NAMALWA (cell line): ENCODE measurements at places on chromosomes 3 and 15.

DNA sequence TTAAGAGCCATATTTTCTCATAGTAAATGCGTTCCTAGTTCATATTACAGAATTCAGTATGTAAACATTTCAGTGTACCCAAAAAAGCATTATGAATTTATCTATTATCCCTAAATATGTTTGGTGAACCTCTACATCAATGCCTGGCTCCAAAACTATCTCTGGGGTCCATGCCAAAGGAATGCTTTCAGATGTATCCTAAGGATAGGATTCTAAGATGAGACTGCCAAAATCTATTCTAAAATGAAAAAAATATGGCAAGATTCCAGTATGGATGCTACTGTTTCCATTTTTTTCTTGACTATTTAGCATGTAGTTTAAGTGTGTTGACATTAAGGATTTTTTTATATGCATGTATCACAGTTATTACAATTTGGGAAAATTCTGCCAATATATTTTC is 18.8 kb downstream of the EIF5A2 start:
- no peak for DNase-seq

DNA sequence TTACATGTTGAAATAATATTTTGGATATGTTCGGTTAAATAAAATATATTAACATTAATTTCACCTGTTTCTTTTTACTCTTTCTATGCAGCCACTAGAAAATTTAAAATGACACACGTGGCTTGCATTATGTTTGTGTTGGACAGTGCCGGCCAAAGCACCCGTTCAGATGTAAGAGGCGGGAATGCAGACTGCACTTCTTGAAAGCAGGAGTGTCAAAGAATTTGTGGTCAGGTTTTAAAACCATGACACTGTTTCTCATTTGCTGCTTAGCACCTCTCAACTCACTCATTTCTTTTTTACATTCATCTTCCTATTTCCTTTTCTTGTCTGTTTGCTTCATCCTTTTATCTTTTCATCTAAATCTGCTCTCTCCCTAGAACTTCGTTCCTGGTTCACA is 35.3 kb upstream of the MINAR1 start:
- DNase-seq: no peak

DNA sequence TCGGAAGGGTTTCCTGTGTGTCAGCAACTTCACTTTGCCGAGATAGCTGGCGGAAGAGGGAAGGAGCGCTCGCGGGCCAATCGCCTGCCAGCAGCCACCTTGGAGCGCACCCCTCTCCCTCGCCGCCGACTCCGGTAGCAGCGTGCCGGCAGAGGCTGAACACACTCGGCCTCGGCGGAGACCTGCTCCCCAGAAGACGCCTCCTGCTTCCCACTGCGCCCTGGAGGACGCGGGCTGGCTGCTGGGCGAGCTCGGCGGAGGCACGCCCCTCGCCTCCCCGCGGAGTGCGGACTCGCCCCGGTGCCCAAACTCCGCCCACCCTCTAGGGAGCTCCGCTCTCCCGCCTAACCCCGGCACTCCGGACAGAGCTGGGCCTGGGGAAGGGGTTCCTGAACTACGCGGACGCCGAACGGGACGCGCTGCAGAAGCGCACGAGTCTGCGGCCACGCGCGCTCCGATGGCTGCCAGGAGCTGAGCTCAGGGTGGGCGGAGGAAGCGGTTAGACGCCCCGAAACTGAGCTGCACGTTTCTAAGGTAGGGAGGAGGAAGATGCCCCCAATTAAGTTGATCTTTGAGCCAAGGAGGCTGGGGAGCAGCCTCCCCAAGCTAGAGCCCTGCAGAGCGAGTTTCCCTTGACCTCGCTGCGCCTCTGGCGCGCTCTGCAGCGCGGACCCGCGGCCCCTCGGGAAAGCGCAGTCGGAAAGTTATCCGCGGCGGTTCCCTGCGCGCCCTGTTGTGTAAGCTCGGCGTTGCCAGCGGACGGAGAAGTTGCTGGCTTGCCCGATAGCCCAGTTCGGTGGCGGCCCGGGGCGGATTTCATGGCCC is at the start of gene P2RY1:
TSS of gene P2RY1 (plus strand) at position 356 of the 825 bp plus-strand sequence. CDS start 652 bp downstream, outside the sequence.
- no peak for DNase-seq

DNA sequence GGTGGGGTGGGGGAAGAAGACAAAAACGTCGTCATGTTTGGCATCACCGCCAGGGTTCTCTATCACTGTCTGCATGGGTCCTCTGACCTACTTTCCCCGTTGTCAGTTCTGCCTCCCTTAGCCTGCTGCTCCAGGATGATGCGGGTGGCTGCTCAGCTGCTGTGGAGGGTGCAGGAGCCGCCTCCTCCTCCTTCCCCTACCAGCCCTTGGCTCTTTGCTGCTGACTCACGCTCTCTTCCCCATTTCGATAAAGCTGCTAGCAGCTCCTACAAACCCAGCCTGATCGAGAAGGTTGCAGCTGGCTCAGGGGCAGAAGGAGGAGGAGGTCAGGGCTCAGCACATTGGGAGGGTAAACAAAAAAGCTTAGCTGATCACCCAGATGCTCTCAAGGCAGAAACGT is 49.5 kb upstream of the SEC13 start:
- DNase-seq: peak; percentile 41

GRCh38 chr3:170178651-170179050 is 2.9 kb downstream of the PHC3 start:
- no peak for DNase-seq

GRCh38 chr15:65424683-65425082 is 1.9 kb upstream of the IGDCC4 start:
- no peak for DNase-seq

DNA sequence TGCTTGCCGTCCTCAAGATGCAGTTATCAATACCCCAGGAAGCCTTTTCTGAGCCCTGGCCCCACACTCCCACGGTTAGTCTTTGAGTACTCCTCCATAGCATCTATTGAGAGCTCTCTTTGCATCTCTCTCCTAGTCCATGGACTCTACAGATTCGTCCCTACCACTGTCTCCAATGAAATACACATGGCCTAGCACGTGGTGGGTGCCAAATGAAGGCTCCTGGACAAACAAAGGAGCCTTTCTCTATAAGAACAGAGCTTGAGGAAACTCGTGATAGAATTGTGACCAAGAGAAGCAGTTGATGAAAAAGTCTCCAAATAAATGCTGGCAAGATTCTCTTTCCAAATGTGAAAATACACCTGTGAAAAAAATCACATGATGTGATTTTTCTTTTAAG is 166.1 kb downstream of the GABRG3 start:
- DNase-seq: no peak

DNA sequence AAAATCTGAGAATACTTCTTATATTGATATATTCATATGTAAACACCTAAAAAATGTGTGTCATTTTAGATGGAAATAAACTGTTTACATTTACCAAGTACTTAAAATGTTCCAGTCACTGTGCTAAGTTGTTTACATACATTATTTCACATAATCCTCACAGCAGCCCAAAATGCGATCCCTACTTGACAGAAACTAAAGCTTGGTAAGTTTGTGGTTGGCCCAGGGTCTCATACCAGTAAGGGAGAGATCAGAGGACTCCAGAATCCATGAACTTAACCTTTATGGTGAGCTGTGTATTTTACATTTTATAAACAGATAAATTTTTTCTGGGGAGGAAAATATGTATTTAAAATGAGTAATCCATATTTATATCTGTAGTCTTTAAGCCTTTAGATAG is 51.2 kb downstream of the SLC25A26 start:
- no peak for DNase-seq

GRCh38 chr3:178001670-178002101 is 534.5 kb upstream of the KCNMB2 start:
- DNase-seq: no peak

DNA sequence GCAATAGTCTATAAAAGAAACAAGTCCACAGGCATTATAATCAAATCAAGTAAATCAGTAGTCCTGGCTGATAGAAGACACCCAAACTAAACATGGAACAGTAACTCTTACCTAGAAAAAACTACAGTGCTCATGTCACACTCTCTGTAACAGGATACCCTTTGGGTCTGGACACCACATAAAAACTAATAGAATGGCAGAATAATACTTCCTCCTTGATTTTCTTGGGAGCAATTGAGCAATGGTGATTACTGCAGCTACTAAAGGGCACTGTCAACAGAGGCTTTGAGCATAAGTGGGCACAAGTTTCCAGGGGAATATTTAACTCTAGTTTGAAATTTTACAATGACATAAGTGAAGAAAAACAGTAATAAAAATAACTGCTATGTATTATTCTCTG is 59.5 kb downstream of the GLB1 start:
- no peak for DNase-seq

DNA sequence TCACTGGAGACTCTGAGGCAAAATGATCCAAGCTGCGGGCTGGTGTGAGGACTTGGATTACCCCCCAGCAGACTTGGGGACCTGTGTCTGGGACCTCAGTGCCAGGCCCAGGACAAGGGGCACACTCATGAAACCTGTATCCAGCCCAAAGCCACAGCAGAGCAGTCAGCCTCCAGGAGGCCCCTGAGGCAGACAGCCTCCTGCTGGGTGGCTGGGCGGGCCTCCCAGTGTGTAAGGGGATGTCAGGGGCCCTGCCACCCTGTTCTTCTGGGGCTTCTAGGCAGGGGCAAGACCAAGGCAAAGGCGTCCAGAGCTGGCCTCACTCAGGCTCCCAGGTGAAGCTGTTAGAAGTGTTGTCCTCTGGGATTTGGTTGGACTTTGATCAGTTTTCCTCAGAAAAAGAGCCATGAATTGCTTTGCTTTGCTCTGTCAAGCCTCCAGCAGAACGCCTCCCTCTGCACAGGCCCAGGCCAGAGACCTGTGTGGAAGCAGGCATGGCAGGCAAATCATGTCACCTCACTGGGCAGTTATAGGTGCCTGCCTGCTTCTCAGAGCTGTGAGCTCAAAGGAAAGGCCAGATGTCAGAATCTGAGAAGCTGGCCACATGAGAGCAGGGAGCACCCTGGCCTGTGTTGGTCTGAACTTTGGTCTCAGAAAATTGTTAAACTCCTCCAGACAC is 77.4 kb downstream of the SMAD6 start:
- DNase-seq: no peak

DNA sequence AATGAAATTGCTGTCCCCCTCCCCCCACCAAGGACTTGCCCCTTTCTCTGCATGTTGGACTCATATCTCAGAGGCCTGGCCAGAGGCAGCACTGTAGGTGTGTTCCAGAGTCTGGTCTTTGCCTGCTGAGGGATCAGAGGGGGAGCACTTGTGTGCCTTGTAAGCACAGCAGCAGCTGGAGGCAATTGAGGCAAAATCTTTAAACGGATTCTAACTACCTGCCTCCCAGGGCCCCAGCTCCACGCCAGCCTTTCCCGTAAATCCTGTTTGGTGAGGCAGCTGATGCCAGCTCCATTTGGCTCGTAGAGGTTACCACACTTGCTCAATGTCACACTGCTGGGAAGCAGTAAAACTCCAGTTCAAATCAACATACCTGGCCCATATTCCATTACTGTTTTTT is 2.3 kb upstream of the IDH2 start:
- no peak for DNase-seq

- no peak for DNase-seq
These were observed 11.1 kb downstream of the DCUN1D1 start for GRCh38 chr3:182969277-182969676.

DNA sequence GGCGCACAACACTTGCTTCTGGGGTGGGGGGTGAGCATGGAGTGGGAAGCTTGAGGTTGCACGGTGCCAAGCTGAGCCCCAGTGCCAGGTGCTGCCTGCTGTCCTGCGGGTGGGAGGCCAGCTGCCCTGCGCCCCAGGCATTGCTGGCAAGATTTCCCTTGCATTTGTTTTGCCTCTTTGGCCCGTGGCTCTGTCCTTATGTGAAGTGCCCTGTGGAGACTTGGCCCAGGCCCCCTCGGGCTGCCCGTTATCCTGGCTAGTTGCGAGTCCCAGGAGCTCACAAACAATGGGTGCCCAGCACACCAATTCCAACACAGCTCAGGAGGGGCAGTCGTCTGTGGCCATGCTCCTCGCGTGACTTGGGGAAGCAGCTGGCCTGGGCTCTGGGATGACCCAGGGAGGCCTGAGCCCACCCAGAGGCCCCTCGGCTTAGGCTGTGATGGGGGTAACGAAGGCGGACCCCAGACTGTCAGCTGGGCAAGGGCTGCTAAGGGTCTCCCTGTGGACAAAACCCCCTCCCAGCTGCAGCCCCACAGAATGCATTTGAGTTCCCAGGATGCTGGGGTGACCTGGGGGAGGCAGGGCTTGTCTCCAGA is 5.9 kb downstream of the C3orf22 start:
- no peak for DNase-seq

DNA sequence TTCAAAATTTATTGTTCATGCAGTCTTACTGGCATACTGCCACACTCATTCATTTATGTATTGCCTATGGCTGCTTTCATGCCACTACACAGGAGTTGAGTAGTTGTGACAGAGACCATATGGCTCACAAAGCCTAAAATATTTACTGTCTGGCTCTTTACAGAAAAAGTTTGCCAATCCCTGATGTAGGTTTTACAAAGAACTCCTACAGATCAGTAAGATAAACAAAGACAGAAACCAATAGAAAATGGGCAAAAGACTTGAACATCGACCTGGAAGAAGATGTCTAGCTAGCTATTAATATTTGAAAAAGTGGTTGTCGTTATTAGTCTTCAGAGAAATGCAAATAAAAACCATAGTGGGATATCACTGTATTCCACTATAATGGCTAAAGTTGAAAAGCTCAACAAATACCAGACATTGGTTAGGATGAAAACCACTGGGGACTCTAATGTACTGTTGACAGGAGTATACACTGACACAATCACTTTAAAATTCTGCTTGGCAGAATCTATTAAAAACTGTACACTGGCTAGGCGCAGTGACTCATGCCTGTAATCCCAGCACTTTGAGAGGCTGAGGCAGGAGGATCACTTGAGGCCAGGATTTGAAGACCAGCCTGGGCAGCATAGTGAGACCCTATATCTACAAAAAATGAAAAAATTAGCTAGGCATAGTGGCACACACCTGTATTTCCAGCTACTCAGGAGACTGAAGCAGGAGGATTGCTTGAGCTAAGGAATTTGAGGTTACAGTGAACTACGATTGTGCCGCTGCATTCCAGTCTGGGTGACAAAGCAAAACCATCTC is 87.7 kb downstream of the NEO1 start:
- no peak for DNase-seq

- DNase-seq: no peak
These were observed 116.8 kb downstream of the TGFBR2 start for GRCh38 chr3:30723211-30723610.

DNA sequence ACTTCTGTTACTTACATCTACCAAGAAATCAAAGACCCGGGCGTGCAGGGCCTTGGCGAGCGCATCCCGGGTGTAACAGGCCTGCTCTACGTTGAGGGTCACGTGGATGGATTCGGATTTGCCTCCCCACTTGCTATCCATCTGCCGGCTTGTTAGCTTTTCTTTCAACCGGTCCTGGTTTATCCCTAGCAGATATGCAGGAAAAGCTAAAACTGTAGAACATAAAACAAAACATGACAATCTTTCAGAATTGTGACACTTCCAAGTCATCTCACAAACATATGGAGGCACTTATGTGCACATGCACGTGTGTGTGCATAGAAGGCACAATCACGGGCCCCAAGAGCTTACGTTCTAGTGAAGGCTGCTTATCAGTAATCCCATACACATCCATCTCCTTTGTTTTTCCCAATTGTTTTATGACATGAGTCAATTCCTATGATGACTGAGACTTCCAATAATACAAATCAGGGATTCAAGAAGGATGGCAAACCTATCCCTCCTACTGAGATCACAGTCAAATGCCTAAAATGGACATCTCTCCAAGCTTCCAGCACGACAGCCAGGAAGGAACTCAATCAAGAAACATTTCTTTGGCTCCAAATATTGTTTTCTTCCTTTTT is 11.3 kb downstream of the LDHAL6B start:
- DNase-seq: no peak
